ENCODE measurements at places on chromosomes 1 and 21. TPM values are rescaled to one million over a fixed set of nuclear protein-coding genes. Genes with fewer than 3 reads are reported as not detected.
A peak's percentile ranks its signal among the peaks of the same experiment; 100 is the strongest.

GRCh38 chr1:227728892-227729143 lies 6.3 kb downstream of the JMJD4 start:
- H3K4me3 ChIP-seq: peak overlapping the region; percentile 60
- peaks cover 16% of the 10 kb centered on the region for H3K36me3 ChIP-seq
- H3K4me1 ChIP-seq: peaks cover 2% of the 10 kb centered on the region
- no peaks in the 10 kb centered on the region for H3K27me3 ChIP-seq
- H3K27ac ChIP-seq: peak overlapping the region; percentile 16

DNA sequence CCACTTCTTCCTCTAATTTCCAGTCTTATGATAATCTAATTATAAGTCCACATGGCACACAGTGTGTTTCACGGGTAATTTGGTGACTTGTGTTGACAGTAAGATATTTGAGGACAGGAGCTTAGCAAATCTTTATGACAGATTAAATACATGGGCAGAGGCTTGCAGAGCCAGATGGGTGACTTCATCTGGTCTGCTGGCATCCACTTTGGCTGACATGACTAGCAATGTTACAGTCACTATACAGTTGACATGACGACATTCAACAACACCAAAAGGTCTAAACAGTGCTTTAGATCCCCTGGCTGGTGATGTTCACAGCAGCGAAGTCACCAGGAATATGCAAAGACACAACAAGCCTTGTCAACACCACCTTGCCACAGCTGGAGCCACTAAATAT lies 147.2 kb downstream of the ETS2 start:
- no peak for DNase-seq
- H3K36me3 ChIP-seq: no peaks in the 10 kb centered on the region
- no peak overlapping the region for H3K27ac ChIP-seq

The LRRC3 gene
- total RNA-seq: under 0.01 TPM

The NUP133 gene
- 30.5 TPM for total RNA-seq

The DCLRE1B gene
- total RNA-seq: 6.1 TPM

All from IMR-90 (cell line).